ENCODE measurements at places on chromosomes 2 and 18.

DNA sequence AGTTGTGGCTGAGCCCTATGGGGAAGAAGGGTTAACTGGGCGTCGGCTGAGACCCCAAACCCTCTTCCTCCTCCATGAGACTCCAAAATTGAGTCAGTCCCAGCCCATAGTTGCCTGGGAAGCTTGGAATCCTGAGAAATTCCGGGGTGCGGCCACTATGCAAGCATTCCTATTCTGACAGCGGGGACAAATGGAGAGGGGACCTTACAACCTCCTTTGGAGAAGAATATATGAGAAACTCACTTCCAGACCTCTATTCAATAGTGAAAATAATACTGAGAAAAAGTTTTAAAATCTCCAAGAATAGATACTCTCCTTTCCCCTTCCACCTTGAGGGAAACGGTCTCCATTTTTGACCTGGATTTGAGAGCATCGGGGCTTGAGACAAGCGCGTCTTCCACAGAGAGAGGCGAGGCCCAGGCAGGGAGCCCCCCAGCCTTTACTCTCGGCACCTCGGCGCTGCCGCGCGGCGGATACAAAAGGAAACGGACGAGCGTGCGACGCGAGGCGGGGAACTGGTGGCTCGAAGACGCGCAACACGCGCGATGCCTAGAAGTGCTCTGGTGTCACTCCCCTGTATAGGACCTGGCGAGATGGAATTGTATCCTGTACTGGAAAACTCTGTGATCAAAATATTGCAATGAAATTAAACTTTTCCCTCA lies 11.1 kb downstream of the NR4A2 start:
- peak; percentile 25 for DNase-seq

DNA sequence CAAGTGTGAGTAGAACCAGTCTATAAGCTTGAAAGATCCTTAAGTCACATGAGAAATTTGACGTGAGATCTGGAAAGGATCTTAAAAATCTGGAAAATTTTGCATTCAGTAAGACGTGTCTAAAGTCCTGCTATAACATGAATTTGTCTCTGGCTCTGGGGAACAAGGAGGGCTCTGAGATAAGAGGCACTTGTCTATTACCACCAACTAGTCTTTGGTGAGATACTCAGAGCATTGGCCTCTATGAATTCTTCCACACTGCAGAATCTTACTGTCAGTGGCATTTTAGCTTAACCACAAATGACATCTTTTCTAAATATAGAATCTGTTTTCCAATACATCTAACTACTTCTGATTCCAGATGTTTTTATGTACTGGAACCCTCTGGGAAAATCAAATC lies 1504.5 kb downstream of the DPP10 start:
- no peak for DNase-seq

GRCh38 chr2:62933398-62933917 lies 117.2 kb upstream of the OTX1 start:
- no peak for DNase-seq

DNA sequence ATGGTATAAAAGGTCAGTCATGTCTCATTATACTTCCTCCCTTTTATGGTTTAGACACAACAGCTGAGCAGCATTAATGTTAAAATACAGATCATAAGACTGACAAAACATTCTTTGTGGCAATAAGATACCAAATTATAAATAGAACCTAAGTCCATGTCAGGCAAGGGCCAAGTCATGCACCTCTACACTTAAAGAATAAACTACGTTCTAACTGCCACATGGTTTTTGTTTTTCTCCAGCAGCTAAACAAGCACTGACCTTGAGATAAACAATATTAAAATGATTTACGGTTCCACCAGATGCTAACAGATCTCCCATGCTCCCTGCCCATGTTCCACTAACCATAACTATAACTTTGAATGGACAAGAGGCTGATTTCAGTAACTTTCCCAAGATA lies 368.6 kb upstream of the TFPI start:
- no peak for DNase-seq

Data from activated CD8-positive, alpha-beta memory T cell treated with anti-CD3 and anti-CD28 coated beads for 1 hour (primary cell).